T-helper 17 cell (primary cell): ENCODE measurements at places on chromosomes 16 and 17. TPM values are rescaled to one million over a fixed set of nuclear protein-coding genes. Genes with fewer than 3 reads are reported as not detected.

DNA sequence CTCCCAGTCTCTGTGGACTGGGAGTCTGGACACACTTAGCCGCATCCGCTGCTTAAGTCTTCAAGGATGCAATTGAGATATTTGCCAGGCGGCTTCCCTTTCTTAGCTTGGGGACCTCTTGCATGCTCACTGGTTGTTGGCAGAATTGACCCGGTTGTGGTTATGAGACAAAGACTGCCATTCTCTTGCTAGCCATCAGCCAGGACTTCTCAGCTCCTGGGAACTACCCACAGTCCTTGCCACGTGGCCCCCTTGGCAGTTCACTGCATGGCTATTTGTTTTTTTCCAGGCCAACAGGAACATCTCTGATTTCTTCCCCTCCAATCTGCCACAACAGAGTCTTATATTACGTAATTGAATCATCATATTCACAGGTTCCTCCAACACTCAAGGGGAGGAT, 25.5 kb downstream of the CACNG4 start:
- no peak for DNase-seq

- DNase-seq = peak; percentile 56
Measured at GRCh38 chr16:29784901-29785500, 5.5 kb upstream of the KIF22 start.

DNA sequence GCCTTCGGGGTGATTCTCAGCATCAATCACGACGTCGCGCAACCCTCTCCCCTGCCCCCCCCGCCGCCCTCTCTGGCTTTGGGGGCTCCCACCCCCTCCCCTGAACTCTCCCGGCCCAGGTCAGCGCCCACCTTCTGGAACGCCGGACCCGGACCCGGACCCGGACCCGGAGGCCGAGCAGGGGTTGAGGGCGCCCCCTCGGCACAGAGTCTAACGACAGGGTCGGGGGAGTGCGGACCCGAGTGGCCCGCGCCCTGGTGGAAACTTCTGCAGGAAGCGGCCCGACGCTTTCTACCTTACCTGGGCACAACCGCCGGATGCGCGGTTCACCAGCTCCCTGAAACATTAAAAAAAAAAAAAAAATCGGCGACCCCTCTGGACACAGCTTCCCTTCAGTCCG, 16.2 kb downstream of the SALL1 start:
- no peak for DNase-seq

- DNase-seq = no peak
Measured at GRCh38 chr16:68350813-68351350, 40.1 kb downstream of the PRMT7 start.

- no peak for DNase-seq
Measured at GRCh38 chr17:16419929-16420271, 4.5 kb downstream of the TRPV2 start.

GRCh38 chr17:47714773-47715396, 18.2 kb upstream of the TBX21 start:
- no peak for DNase-seq

DNA sequence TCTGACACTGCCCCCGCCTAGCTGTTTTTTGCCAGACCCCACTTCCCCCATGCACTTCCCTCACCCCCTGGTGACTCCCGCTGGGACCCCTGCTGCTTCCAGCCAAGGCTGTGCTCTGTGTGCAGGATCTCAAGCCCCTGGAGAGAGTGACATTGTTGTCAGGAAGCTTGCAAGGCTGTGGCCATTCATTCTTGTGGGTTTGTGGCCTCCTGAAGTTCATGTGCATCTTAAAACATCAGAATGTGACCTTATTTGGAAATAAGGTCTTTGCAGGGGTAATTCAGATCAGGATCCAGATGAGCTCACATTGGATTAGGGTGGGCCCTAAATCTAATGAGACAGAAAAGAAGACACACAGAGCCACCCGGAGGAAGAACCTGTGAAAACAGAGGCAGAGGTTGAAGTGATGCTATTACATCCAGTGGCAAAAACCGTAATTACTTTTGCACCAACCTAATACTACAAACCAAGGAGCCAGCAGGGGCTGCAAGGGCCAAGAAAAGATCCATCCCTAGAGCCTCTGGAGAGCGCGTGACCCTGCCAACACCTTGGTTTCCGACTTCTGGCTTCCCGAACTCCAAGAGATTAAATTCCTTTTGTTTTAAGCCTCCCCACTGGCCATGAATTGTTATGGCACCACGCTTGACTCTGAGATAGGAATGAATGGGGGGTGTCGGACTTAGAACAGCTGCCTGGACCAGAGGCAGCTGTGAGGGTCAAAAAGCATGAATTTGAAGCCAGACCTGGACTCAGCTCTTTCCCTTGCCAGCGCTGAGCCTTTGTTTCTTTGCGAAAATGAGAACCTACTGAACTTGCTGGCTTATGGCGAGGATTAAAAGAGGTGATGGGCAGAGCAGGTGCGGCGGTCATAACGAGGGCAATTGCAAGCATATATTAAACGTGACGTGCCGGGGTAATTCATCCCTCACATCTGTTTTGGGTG, 75.5 kb downstream of the BMERB1 start:
- no peak for DNase-seq

The ICAM2 gene
- total RNA-seq = 113 TPM

The DNAH2 gene
- total RNA-seq = 0.31 TPM

The CA5A gene
- not detected for total RNA-seq

The RPRML gene
- not detected for total RNA-seq

The MAP2K6 gene
- 21.2 TPM for total RNA-seq

The MEIOC gene
- not detected for total RNA-seq

The ACSF3 gene
- 48.0 TPM for total RNA-seq
